ENCODE measurements at places on chromosomes 7 and 10.

- no peak for DNase-seq
These were observed 81.0 kb upstream of the FZD8 start for GRCh38 chr10:35723059-35723458.

GRCh38 chr7:73885975-73886798 is 25.2 kb downstream of the TMEM270 start:
- DNase-seq: no peak

DNA sequence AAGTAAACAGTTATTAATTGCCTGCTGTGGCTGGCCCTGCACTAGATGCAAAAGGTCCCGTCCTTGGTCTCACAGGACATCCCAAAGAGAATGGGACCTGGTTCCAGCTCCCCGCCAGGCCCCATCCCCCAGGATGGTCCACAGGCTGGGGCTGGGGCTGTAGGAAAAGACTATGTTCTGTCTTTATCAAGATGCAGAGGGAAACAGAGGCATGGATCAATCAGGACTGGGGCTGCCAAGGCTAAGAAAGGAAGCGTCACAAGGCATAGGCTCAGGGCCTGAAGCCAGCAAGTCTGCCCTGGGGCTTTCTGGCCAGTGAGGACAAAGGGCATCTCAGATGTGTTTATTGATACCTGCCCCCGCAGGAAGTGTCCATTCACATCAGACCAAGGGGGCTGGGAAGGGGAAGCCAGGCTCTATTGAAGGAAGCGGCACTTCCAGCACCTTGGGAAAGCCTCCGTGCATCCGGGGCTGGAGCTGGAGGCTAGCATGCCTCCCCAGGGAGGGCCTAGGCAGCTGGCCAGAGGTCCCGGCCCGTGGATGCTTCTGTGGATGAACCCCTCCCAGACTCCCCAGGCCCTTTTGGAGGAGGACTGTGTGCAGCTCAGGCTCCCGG is 5.8 kb downstream of the VSIR start:
- DNase-seq: no peak

GRCh38 chr10:116664631-116665030 is 43.9 kb downstream of the PNLIPRP2 start:
- DNase-seq: no peak

DNA sequence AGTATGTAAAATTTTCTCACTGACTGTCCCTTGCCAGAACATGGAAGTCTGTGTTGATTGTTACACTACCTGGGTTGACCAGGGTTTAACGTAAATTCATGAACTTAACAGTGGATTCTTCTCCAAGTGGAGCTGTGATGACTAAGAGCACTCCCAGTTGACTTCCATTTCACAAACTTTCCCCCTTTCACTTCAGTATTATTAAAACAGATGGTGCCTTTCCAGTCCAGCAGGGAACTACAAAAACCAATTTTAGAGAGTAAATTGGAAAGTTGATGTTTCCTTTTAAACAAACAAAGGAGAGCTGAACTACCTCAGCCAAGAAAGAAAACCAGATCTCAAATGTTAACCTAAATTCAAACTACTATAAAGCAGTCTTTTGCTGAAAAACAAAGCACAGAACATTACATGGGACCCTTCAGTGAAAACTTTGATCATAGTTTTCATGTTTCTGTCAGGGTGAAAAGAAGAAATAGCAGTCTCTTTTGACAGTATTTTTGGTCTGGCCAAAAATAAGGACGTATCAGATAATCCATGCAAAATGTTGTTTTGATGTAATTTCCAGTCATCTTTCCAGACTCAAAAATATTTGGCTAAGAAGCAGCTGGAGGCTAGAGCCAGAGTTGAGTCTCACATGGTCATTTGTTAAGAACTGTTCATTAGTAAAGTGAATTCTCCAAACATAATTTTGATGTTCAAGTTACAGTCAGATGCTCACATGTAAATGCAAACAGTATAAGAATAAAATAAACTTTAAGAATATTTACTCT is 479.9 kb upstream of the AKR1E2 start:
- no peak for DNase-seq

- no peak for DNase-seq
These were observed 22.9 kb upstream of the ANTXRL start for GRCh38 chr10:46263831-46264268.

GRCh38 chr7:4764402-4765007 is 10.9 kb upstream of the AP5Z1 start:
- DNase-seq: no peak

- DNase-seq: no peak
These were observed 261.1 kb downstream of the AUTS2 start for GRCh38 chr7:69859342-69859741.

DNA sequence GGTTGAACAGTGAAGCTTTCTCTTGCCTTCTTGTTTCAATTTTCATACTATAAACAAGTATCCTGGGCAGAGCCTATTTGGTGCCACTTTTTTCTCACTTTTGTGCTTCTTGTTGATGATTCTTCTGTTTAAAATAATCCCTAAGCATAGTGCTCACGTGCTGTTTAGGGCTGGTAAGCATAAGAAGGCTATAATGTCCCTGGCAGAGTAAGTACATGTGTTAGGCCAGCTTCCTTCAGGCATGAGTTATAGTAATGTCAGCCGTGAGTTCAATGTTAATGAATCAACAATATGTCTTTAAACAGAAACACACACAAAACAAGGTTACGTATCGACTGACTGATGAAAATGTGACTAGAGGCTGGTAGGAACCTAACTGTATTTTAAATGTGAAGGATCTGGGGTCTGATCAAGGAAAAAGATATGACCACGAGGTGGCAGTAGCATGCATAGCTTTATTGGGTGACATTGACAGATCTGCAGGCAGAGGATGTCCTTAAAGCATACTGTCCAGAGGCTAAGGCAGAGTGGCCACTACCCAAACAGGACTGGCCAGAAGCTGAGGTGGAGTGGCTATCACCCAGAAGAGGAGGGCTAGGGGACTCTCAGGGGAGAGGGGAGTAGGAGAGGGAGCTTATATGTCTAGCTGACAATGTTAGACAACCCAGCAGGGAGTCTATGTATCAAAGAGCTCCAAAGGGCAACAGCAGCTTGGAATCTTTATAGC is 113.7 kb downstream of the BRAF start:
- peak; percentile 43 for DNase-seq

- DNase-seq: no peak
These were observed 110.1 kb downstream of the DOCK1 start for GRCh38 chr10:127015373-127015772.

DNA sequence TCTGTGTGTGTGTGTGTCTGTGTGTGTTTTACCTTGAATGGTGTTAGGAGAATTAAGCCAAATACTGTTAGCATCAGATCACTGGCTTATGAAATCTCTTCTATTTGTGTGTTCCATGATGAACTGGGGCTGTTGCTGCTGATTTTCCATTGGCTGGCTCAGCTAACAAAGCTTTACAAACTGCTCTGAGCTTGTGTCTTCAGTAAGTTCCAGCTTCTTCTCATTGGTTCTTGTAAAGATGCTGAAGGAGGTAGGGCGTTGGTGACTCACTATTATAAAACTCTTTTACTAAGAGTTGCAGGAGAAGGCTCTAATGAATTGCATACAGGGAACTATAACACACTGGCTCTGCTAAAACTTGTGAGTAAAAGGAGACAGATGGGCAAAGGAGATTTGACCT is 136.4 kb upstream of the PRKCQ start:
- DNase-seq: no peak

GRCh38 chr7:19665399-19666008 is 43.3 kb downstream of the POLR1F start:
- no peak for DNase-seq

- peak; percentile 26 for DNase-seq
These were observed 92.7 kb upstream of the GPR26 start for GRCh38 chr10:123573236-123574108.

DNA sequence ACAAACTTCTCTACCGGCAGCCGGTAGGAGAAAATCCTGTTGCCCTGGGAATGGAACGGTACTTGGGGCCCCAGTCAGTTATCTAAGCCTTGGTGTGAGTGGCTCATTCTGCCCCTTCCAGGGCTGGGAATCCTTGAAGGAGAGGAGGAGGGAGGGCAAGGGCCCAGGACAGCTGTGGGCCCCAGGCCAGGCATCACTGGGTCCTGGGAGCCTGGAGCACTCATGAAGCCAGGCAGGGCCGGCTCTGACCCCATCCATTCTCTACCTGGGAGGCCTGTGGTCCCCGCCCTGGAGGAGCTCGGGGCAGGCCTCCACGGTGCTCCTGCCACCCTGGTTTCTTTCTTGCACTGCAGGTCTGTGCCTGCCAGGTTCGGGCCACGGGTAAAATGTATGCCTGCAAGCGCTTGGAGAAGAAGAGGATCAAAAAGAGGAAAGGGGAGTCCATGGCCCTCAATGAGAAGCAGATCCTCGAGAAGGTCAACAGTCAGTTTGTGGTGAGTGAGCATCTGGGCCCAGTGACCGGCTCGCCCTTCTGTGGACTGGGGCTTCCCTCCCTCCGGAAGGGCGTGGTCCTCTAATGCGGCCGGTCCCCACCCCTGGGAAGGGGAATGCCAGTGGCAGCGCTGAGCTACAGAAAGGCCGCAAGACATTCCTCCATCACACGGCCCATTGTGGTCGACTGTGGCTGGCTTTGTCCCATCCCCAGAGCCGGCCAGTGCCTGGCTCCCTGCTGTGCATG is 111.3 kb downstream of the RGS10 start:
- DNase-seq: no peak

GRCh38 chr7:7122701-7123281 is 59.6 kb upstream of the C1GALT1 start:
- DNase-seq: no peak

DNA sequence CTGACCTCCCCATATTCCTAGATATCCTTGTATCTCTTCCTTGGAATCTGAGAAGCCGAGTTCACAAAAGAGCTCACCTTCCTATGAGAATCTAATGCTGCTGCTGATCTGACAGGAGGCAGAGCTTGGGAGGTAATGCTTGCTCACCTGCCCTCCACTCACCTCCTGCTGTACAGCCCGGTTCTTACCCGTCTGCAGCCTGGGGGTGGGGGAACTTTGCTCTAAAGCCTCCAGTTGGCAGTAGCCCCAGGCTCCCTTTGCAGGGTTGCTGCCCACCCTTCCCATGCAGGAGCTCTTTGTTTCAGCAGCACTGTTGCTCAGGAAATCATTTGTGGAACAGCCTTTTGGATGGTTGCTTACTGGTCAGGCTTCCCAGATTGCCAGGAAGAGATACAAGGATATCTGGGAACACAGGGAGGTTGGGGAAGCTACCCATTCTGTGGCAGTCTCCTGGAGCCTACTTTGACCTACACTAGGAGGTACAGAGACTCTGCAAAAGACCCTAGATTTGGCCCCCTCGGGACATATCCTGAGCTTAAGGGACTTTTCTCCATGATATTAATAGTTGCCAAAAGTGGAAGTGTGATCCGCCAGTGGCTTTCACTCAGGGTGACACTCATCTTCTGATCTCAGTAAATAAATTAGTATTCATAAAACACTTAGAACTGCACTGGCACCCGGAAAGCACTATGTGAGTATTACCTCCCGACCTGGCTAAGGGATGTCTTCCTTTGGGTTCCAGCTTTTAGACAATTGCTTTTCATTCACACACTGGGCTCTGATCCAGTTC is 363.7 kb upstream of the PODXL start:
- DNase-seq: no peak

DNA sequence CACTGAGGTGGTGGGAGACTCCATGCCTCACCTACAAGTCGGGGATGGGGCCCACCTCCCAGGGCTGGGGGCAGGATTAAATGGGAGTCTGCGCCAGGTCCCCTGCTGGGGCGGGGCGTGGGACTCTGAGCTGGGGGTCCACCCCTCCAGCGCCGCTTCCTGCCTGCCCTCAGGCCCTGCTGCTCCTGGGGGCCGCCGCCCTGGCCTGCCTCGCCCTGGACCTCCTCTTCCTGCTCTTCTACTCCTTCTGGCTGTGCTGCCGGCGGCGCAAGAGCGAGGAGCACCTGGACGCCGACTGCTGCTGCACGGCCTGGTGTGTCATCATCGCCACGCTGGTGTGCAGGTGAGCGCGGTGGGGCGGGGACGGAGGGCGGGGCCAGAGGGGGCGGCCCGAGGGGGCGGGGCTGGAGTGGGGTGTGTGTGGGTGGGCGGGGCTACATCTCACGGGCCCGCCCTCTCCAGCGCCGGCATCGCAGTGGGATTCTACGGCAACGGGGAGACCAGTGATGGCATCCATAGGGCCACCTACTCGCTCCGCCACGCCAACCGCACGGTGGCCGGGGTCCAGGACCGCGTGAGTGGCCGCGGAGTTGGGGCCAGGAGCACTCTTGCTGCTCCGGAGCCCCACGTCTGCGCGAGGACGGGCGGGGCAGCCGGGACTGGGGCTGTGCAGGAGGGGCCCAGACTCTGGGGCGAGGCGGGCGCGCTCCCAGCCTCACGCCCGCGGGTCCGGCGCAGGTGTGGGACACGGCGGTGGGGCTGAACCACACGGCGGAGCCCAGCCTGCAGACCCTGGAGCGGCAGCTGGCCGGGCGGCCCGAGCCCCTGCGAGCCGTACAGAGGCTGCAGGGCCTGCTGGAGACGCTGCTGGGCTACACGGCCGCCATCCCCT is 15.1 kb downstream of the TTYH3 start:
- DNase-seq: no peak

- DNase-seq: no peak
These were observed 698.7 kb upstream of the IGFBP3 start for GRCh38 chr7:46619723-46620310.

GRCh38 chr10:72764151-72764550 is 72.2 kb downstream of the MCU start:
- no peak for DNase-seq

DNA sequence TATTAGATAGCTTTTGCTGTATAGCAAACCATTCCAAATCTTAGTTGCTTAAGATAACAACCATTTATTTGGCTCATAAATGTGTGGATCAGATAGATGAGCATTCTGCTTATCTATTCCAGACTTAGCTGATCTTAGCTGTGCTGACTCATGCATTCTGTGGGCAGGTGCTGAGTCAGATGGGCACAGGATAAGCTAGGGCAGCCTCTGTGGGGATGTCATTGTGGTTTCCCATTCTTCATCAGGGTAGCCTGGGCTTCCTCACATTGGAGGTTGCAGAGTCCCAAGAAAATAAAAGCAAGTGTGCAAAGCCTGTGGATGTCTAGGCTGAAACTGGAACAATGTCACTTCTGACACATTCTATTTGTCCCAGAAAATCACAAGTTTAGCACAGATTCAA is 917.0 kb downstream of the TYW1 start:
- no peak for DNase-seq

GRCh38 chr10:126880926-126881325 is 24.3 kb upstream of the DOCK1 start:
- no peak for DNase-seq

- no peak for DNase-seq
These were observed 161.3 kb downstream of the KLF6 start for GRCh38 chr10:3623746-3624145.

DNA sequence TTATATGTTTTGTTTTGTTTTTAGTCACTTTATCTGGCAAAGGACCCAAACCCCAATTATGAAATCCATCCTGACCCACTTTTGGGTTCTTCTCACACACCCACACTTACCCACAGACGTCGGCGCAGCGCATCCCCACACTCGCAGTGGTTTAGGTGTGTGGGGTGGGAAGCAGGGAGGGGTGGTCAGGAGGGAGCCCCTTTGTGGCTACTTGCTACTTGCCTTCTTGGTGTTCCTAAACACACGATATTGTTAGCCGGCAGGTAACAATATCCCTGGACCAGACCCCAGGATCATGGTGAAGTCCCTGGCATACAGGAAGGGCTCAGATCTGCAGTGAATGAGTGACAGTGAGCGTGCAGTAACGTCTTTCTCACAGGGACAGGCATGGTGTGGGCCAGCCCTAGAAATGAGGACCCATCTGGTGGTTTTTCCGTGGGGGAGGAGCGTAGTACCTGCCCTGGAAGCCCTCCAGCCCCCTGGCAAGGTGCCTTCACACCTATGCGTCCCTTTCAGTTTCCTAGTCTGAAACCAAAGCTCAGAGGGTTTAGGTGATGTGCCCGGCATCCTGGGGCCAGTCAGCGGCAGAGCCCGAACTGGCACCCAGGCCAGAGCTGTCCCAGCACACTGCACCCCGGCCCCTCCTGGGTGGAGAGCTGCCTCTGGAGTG is 4.4 kb downstream of the SPOCK2 start:
- peak; percentile 80 for DNase-seq
